Left kidney (tissue), 8 donors: ENCODE measurements at places on chromosomes 7 and 10.

DNA sequence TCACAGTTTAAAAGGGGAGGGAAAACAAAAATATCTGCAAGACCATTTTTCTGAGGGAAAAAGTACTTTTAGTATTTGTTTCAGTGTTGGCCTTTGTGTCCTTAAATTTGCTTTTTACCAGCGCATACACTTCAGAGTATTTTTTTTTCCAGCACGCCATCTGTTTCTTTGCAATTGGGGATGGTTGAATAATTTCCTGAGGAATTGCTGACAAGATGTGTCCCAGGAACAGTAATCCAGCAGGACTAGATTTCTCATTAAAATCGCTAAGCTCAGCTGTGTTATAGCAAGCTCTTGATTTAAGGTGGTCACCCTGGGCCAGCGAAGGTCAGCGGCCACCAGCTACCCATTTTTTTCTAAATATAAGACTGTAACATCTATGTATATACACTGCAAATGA lies 156.9 kb upstream of the RHOBTB1 start:
- no peak for DNase-seq

DNA sequence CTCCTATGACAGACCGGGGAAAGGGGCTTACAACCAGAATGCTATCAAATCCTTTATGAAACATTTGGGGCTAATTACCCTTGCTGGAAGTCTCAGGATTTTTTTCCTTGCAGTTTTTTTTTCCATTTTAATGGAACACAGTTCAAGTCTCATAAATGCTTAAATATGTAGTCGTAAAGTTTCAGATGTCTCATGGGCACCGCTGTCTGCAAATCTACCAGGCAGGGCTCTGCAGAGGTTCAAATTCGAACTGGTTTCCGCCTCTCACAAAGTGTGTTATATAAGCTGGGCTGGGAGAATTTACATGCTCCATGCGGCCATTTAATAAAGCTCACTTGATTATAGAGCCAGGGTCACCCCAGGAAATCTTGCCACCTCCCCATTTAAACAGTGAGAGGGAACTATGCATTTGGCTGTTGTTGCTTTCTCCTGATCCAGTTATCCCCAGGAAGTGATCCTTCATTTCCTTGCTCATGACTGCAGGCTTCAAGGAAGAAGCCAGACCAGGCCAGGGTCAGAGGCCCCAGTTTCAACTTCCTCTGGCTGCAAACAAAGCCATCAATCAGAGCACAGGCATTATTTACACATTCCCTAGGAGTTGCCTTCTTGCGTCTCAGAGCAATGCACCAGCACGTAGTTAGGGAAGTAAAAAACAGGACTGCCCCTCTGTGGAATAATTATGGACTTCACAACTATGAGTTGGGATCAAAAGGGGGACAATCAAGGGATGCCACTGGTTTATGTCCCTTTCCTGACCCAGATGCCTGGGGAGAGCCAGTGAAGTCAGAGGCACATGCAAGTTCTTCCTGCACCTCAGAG lies 358.8 kb downstream of the PRPF18 start:
- peak; percentile 84 for DNase-seq

GRCh38 chr10:122236690-122237306 lies 34.3 kb upstream of the BTBD16 start:
- no peak for DNase-seq

GRCh38 chr10:19947656-19948055 lies 131.4 kb downstream of the PLXDC2 start:
- no peak for DNase-seq

DNA sequence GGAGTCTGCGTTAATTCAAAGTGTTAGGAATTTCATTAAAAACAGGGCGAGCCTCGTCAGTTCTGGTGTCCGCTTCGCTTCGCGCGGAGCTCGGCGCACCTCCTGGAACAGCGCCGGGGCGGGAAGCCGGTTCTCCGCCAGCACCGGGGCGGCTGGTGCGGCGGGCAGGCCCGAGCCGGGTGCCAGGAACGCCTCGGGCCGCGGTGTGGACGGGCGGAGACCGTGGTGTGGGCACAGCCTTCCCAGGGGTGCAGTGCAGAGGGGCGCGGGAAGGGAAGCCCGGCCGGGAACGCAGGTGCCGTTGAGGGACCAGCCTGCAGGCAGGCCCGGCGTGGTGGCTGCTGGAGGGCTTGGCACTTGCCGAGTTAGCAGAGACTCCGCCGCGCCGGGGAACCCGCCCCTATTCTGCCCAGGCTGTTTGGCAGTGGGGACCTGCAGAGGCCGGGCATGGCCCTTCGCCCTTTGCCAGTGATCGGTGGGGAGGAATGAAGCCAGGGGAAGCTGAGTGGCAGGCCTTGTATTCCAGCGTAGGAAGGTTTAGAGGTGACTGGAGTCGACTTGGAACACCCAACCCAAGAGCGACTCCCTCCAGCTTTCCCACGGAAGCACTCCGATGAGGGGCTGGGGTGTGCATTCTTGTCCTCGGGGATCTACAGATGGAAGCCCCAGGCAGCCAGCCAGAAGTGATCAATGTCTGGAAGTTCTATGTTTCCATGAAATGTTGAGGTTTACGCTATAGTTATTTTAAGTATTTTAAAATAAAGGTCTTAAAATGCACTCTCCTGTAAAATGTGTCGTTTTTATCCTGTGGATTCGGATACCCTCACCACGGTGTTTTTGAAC lies 945 bp upstream of the RHEB start:
- DNase-seq: no peak

DNA sequence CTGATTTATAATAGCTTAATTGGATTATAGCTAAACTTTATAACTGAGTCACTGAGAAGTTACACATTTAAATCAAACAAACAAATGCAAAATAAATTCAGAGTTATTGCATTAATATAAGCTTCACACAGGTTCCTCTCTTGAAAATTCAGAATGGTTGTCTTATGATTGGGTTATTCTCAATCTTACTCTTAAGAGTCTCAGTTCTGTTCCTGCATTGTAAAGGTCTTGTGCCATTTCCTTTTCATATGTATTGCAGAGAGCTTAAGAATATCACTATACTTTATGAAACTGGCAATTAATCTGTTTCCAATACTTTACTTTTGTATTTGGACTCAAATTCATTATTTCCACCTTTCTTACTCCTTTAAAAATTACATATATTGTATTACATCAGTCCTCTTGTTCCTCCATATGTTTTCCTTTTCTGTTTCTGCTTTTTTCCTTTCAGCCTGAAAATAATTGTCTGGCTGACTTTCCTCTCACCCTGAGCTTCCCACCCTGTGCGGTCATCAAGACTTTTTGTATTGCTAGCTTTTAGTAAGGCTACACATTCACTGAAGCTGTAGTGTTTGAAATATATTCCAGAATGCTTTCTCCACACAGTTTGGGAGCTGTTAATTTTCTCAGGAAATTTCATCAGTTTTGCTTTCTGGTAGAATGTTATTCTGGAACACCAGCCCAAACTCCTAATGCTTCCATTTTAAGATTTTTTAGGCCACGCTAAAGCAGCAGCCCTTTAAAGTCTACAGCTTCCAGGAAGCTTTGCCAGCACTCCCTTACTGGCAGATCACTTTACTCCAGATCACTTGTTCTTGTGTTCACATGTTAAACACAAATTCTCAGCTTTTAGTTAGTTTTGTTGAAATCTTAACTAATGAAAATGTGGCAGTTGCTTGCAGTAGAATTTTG lies 139.4 kb downstream of the KCND2 start:
- DNase-seq: no peak

DNA sequence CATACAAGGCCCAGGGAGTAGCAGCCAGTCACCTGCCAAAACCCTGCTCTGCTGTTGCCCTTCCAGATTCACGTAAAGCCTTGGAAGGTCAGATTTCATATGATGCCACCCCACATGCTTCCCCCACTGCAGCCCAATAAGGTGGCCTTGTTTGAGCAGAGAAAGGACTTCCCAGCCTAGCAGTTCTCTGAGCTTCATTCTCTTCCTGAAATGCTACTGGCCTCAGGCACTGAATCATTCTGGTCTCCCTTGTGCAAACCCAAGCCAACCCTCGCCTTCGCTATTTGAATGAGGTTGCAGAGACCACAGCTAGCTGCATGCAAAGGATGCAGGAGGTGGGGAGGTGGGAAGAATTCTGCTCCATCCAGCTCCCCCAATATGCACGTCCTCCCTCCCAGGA lies 60.3 kb upstream of the PLXNA4 start:
- no peak for DNase-seq
